ENCODE measurements at places on chromosomes 3 and 15. TPM values are rescaled to one million over a fixed set of nuclear protein-coding genes. Genes with fewer than 3 reads are reported as not detected.

DNA sequence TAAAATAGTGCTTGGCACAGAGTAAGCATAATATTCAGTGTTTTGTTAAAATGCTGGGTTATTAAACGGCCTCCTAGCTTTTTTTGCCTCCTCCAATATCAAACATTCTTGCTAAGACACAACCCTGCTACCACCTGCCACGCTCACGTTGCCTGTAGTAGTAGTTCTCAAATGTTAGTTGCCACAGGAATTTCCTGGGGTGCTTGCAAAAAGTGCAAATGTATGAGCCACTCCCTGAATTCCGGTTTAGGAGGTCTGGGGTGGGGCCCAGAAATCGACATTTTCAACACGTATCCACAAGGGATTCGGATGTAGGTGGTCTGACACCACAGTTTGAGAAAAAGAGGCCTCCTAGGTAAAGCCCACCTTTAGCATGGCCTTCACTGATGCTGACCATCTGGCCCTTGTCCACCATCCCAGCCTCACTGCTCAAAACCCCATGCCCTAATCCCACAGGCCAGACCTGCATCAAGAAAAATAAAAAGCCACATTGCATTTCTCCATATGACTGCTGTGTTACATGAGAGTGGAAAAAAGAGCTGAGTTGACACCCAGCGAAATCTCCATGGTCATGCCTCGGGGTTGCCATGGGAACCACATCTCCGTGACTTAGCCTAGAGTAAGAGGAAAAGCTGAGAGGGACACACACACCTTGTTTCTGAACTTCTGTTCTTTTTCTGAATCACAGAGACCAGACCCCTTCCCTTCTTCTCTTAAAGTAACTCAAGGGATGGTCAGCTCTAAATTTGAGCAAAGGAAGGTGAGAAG, 116.4 kb upstream of the HES1 start:
- no peaks in the 10 kb centered on the region for H3K27me3 ChIP-seq
- DNase-seq = no peak
- H3K4me1 ChIP-seq = no peaks in the 10 kb centered on the region
- H3K4me3 ChIP-seq = no peak overlapping the region

DNA sequence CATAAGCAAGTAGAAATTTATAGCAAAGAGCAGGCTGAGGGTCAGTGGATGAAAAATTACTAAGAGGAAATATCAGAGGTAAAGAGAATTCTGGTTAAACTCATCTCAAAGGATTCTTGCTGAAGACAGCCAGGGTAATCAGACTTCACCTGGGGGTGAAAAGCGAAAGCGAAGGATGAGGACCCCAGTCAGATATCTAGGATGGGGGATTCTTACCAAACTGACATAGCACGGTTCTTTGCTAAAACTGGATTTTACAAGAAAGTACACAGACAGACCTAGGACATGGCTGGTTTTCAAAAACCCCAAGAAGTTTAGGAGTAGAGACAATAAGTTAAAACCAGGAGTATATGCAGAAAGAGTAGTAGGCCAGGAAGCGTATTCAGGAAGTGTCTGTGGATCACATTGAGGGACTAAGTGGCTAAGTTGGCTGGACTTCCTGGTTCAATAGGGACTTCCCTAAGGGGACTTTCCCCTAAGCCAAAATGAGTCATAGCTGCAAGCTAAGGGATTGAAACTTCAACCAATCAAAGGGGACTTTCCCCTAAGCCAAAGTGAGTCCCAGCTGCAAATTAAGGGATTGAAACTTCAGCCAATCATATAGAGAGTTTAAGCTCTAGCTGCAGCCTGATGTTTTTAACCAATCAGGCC, 2.4 kb upstream of the CFAP91 start:
- H3K36me3 ChIP-seq = no peaks in the 10 kb centered on the region
- H3K4me3 ChIP-seq = no peak overlapping the region
- no peaks in the 10 kb centered on the region for H3K27me3 ChIP-seq
- no peak for DNase-seq

DNA sequence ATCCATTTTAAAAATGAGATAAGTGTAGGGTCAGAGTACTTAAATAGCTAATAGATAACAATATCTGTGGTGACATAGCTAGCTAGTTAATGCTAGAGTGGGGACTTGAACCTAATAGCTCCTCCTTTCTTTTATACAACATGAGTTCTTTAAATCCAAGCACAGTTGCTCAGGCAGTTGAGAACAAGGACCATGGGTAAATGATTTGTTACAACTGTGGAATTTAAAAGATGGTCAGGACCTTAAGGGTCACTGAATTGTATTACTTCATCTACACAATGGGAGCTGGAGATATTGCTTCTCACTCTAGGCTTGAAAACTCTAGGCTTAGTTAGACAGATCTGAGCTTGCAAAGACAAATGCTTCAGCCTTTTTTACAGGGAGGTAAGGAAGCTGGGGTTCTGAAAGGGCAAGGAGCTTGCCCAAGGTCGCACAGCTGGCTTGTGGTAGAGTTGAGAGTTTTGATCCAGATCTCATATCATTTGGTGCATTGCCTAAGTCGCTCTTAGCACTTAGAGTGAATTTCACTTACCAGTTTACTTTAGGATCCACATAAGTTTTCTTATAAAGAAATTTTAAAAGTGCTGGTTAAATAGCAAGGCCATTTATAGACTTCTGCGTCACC, 90.2 kb downstream of the EDEM1 start:
- H3K27ac ChIP-seq = no peak overlapping the region
- DNase-seq = no peak
- H3K4me3 ChIP-seq = no peak overlapping the region
- no peaks in the 10 kb centered on the region for H3K4me1 ChIP-seq
- H3K27me3 ChIP-seq = no peaks in the 10 kb centered on the region
- no peaks in the 10 kb centered on the region for H3K36me3 ChIP-seq

- no peak for DNase-seq
- H3K27ac ChIP-seq = no peak overlapping the region
- H3K4me1 ChIP-seq = no peaks in the 10 kb centered on the region
- no peak overlapping the region for H3K4me3 ChIP-seq
- peaks cover 8% of the 10 kb centered on the region for H3K36me3 ChIP-seq
- H3K27me3 ChIP-seq = no peaks in the 10 kb centered on the region
These were observed 58.8 kb downstream of the RNF13 start for GRCh38 chr3:149871855-149872254.

The MLH1 gene
- 61.6 TPM for total RNA-seq

The AGTR1 gene
- 12.0 TPM for total RNA-seq

All from vagina (tissue), 2 donors.